NCI-H460 (cell line): ENCODE measurements at places on chromosomes 1 and 21.

DNA sequence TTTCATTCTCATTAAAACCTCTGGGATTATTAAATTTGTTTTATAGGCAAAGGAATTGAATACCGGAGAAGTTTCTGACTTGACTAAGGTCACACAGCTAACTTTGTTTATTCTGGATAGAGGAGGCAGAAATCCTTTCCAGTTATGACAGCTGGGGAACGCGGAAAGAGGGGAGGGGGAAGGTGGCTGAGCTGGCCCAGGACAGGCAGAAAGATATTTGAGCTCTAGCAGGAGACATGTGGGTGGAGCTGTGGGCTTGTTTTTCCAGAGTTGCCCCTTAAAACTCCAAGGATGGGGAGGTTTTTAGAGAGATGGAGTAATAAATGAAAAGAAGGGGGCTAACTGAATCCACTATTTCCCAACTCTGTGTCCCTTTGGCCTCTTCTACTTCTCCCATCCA is 27.8 kb downstream of the FOXD2 start:
- DNase-seq: no peak

- no peak for DNase-seq
Measured at GRCh38 chr1:70495370-70495769, 84.3 kb downstream of the CTH start.

GRCh38 chr1:31761883-31762282 is 2.3 kb downstream of the ADGRB2 start:
- no peak for DNase-seq

- DNase-seq: no peak
Measured at GRCh38 chr1:203547771-203548421, 53.9 kb downstream of the OPTC start.

- no peak for DNase-seq
Measured at GRCh38 chr1:43849670-43850069, 83.9 kb upstream of the ARTN start.

GRCh38 chr1:61797045-61797755 is 54.9 kb downstream of the PATJ start:
- DNase-seq: peak; percentile 13

DNA sequence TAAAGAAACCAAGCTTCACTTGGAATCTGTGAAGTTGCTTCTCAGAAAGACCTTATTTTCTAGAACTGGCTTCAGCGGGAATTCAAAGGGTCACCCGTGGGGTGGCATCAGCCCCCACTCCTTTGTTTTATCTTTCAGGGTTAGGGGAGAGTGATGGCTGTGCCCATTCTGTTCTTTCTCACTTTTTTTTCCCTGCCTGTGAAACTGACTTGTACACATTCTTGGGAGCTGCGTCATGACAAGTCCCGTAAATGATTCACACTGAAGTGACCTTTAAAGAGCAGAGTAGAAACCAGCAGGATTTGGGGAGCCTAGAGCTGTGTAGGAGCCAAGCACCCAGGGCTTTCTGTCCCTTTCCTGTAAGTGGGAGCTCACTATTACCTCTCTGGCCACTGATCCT is 43.8 kb downstream of the SLC44A3 start:
- DNase-seq: peak; percentile 73

GRCh38 chr1:209850342-209850979 is 22.7 kb downstream of the UTP25 start:
- peak; percentile 80 for DNase-seq

- no peak for DNase-seq
Measured at GRCh38 chr1:43134068-43134467, 38.0 kb downstream of the EBNA1BP2 start.

DNA sequence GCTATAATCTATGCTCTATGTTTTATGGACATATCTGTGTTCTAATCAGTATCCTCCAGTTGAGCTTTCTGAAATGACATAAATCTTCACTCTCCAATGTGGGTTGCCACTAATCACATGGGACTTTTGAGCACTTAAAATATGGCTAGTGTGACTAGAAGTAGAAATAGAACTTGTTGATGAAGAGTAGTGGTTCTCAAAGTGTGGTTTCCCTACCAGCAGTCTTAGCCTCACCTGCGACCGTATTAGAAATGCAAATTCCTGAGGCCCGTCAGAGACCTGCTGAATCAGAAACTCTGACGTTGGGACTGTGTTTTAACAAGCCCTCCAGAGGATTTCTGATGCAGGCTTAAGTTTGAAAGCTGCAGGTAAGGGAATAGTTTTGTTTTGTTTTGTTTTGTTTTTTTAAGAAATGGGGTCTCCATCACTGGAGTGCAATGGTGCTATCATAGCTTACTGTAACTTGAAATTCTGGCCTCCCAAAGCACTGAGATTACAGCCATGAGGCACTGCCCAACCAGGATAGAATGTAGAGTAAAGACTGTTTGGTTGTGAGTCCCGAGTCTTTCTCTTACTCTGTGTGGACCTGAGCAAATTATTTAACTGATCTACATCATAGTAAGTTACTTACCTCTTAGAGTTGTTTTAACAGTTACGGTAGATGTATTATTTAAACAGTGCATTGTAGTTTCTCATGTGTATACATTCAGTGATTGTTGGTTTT is 21.7 kb downstream of the GLRX2 start:
- DNase-seq: no peak

DNA sequence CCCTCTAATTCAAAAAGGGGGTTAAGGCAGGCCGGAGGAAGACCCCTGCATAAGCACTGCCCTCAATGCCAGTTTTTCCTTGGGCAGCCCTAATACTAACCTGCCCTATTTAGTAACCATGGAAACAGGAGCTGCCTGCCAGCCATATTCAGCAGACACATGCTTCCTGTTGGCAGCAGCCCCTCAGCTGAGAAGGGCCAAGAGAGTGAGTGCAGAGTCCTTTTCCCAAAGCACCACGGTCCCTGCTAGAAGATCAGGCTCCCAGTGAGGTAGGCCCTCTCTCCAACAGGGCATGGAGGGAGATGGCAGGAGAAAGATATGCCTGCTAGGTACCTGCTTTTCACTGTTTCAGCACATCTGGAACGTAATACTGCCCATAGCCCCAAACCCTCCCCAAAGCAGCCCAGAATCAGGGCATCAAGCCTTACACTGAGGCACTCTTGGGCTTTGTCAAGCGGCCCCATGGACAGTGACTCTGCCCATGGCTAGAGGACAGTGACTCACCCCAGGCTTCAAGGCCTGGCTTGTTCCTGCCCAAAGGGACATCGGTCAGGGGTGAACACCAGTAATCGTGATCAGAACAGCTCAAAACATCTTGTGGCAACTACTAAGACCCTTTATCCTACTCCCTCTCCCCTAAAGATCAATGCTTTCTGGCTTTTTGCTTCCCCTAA is 64.5 kb downstream of the BCAR3 start:
- DNase-seq: no peak
